ENCODE measurements at places on chromosomes 7 and 10. TPM values are rescaled to one million over a fixed set of nuclear protein-coding genes. Genes with fewer than 3 reads are reported as not detected.

Gene LIPN
- not detected for total RNA-seq

Gene ADAM12
- 1.9 TPM for total RNA-seq

- no peak overlapping the region for H3K4me3 ChIP-seq
- DNase-seq = no peak
- no peak overlapping the region for H3K27ac ChIP-seq
- peaks cover 5% of the 10 kb centered on the region for H3K4me1 ChIP-seq
- no peaks in the 10 kb centered on the region for H3K36me3 ChIP-seq
Observed at GRCh38 chr10:620971-621370, 68.5 kb downstream of the DIP2C start.

- no peak overlapping the region for H3K27ac ChIP-seq
- H3K36me3 ChIP-seq = no peaks in the 10 kb centered on the region
- H3K4me3 ChIP-seq = no peak overlapping the region
Observed at GRCh38 chr10:24502801-24503460, 220.8 kb downstream of the ARHGAP21 start.

- no peak for DNase-seq
- H3K36me3 ChIP-seq = no peaks in the 10 kb centered on the region
- H3K27me3 ChIP-seq = peaks cover 40% of the 10 kb centered on the region
- H3K27ac ChIP-seq = no peak overlapping the region
Observed at GRCh38 chr10:49393301-49393700, 2.6 kb downstream of the DRGX start.

- H3K27ac ChIP-seq = no peak overlapping the region
- no peak overlapping the region for H3K4me3 ChIP-seq
- peaks cover 3% of the 10 kb centered on the region for H3K27me3 ChIP-seq
Observed at GRCh38 chr10:5283305-5284158, 81.2 kb upstream of the UCN3 start.

GRCh38 chr7:69398986-69399385 lies 199.3 kb upstream of the AUTS2 start:
- no peak overlapping the region for H3K27ac ChIP-seq
- no peak for DNase-seq
- H3K4me1 ChIP-seq = no peaks in the 10 kb centered on the region

DNA sequence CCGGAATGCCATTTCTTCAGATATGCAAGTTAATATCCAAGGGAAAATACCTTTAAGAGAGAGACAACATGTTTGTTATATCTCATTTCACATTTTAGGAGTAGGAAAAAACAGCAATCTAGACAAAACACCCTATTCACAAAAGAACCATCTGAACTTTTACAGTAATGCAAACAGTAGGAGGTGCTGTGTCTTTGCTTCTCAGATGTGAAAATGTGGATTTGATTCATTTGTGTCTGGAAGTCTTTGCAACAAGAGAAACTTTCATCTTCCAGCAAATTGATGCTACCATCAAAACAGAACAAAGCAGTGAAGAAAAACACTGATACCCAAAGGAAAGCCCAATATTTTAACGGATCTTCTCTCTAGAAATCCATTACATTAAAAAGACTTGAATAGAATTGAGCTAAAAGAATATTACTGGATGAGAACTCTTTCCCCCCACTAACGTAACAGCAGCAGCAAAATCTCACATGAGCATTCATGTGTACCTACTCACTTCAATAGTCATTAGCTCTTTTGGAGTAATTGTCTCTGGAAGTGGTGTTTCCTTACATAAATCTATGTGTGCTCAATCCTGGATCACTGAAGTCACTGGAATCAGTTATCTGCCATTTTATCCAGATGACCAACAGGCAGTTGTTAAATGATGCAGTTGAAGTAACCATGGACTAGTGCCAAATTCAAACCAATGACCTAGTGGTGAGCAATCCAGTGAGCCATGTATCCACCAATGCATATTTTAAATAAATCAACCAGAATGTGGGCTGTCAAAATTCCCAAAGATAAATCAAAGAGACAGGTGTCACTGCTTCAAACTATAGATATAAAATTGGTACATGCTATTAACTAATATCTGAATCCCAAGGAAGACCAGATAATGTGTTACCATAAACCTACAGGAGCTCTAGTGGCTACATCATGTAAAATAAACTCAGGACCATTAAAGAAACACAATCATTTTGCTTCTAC lies 1.8 kb downstream of the SEMA3C start:
- peaks cover 11% of the 10 kb centered on the region for H3K4me1 ChIP-seq
- DNase-seq = no peak
